Tibial nerve (tissue), 4 donors: ENCODE measurements at places on chromosomes 6 and 20. TPM values are rescaled to one million over a fixed set of nuclear protein-coding genes. Genes with fewer than 3 reads are reported as not detected.

Gene WFDC10B
- total RNA-seq = not detected

Gene APOM
- total RNA-seq = 2.0 TPM

Gene TAB2
- total RNA-seq = 89.8 TPM

Gene SNRPB2
- total RNA-seq = 30.1 TPM
